ENCODE measurements at places on chromosomes 5 and 9. TPM values are rescaled to one million over a fixed set of nuclear protein-coding genes. Genes with fewer than 3 reads are reported as not detected.

GRCh38 chr5:96752341-96753016 is 55.3 kb downstream of the ERAP1 start:
- DNase-seq: no peak
- peak overlapping the region; percentile 47 for H3K27ac ChIP-seq
- no peak overlapping the region for H3K4me3 ChIP-seq
- H3K4me1 ChIP-seq: peaks cover 20% of the 10 kb centered on the region

- H3K4me3 ChIP-seq: no peak overlapping the region
- peaks cover 2% of the 10 kb centered on the region for H3K27me3 ChIP-seq
- H3K4me1 ChIP-seq: peaks cover 7% of the 10 kb centered on the region
- DNase-seq: no peak
- no peak overlapping the region for H3K27ac ChIP-seq
- peaks cover 2% of the 10 kb centered on the region for H3K36me3 ChIP-seq
Measured at GRCh38 chr5:150061538-150061995, 24.8 kb downstream of the CSF1R start.

GRCh38 chr9:93009337-93010015 is 49.0 kb upstream of the SUSD3 start:
- H3K36me3 ChIP-seq: no peaks in the 10 kb centered on the region
- peaks cover 4% of the 10 kb centered on the region for H3K4me1 ChIP-seq
- H3K4me3 ChIP-seq: no peak overlapping the region
- no peak overlapping the region for H3K27ac ChIP-seq
- DNase-seq: no peak

GRCh38 chr9:130207241-130207992 is 35.2 kb downstream of the NCS1 start:
- DNase-seq: no peak
- H3K36me3 ChIP-seq: no peaks in the 10 kb centered on the region
- H3K4me3 ChIP-seq: no peak overlapping the region
- H3K27me3 ChIP-seq: no peaks in the 10 kb centered on the region

GRCh38 chr9:109707355-109707754 is 72.6 kb upstream of the PALM2AKAP2 start:
- H3K4me1 ChIP-seq: no peaks in the 10 kb centered on the region
- H3K36me3 ChIP-seq: no peaks in the 10 kb centered on the region
- peaks cover 14% of the 10 kb centered on the region for H3K27me3 ChIP-seq

DNA sequence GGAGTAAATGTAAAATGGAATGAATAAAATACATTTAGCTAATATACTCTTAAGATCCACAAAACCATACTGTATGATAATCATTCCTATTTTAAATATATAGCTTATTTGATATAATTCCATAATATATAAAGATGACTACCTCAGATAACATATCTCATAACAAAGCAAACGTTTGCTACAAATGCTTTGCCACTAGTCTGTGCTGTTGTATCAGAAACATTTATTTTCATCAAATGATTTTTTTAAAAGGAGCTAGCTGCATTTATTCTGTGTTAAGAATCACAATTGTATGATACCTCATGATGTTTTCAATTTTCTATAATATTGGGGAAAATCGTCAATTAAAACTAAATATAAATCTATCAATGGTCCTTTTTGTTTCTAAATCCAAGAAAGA is 567.2 kb downstream of the PTPRD start:
- no peak for DNase-seq
- H3K4me3 ChIP-seq: no peak overlapping the region
- no peak overlapping the region for H3K27ac ChIP-seq
- H3K27me3 ChIP-seq: no peaks in the 10 kb centered on the region

DNA sequence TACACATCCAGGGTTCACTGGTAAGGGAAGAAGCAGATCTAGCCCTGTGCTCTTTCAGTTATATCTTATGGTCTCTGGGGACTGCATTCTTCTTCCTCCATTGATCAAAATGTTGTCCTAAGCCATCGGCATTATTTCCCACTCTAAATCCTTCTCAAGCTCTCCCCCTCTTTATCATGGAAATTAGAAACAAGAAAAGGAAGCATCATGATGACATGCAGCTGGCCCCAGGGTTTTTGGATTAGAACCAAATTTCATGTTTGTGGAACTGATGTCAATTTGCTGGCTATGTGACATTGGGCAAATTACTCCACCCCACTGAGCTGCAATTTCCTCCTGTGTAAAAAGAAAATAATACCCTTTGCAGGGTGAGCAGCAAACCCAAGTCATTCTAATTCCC is 39.5 kb downstream of the MFAP3 start:
- peaks cover 20% of the 10 kb centered on the region for H3K4me1 ChIP-seq
- H3K27ac ChIP-seq: no peak overlapping the region
- H3K27me3 ChIP-seq: peaks cover 33% of the 10 kb centered on the region

DNA sequence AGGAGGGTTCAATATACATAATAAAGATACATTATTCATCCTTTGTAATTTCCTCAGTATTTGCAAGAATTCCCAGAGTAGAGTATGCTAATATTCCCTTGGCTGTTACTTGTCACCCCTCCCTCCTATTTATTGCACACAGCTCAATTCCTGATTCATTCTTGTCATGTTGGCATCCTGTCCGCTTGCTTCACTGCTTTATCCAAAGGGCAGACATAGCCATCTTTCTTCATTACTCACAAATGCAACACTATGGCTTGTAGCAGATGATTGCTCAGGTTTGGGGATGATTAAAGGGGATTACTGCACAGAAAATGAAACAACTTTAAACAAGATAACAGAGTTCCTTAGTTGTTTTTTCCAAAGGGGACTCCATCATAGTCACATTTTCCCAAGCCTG is 1.2 kb upstream of the IL33 start:
- no peaks in the 10 kb centered on the region for H3K36me3 ChIP-seq
- no peak for DNase-seq
- no peak overlapping the region for H3K4me3 ChIP-seq

DNA sequence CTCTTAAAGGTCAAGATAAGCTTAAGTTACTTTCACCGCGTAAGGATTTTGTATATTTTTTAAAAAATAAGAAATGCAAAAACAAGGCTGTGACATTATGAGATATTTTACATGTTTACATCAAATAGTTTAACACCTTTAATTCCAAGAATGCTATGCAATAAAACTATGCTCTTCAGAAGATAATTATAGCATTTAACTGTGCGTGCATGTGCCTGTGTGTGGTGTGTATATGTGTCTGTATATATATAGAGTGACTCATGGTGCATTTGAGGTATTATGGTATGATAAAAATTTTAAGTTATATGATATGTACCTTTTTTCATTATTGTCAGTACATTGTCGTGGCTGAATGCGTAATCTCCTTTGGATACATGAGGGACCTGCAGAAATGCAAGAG is 539.3 kb downstream of the PDE4D start:
- peaks cover 47% of the 10 kb centered on the region for H3K4me1 ChIP-seq
- no peaks in the 10 kb centered on the region for H3K36me3 ChIP-seq
- no peak overlapping the region for H3K27ac ChIP-seq
- H3K27me3 ChIP-seq: peaks cover 3% of the 10 kb centered on the region

GRCh38 chr9:93684806-93685543 is 108.6 kb downstream of the PHF2 start:
- H3K36me3 ChIP-seq: no peaks in the 10 kb centered on the region
- H3K27ac ChIP-seq: no peak overlapping the region
- H3K4me3 ChIP-seq: no peak overlapping the region
- H3K4me1 ChIP-seq: peaks cover 9% of the 10 kb centered on the region
- H3K27me3 ChIP-seq: peaks cover 3% of the 10 kb centered on the region

DNA sequence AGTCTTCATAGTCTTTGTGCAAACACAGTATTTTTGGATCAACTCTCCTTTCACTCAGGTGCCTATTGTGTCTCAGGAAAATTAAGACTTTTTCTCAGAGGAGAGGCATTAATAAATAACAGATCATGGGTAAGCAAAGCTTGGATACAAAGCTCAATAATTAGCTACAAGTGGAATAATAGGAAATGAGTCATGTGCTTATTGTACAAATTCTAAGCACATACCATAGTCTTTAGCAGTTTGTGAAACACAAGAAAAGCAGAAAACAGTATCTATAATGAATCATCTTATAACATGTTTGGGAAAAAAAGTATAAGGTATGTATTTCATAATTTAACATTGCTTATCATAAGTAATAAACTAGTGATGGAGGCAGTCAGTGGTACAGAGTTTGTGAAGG is 477.0 kb downstream of the CDH10 start:
- DNase-seq: no peak
- no peaks in the 10 kb centered on the region for H3K27me3 ChIP-seq
- no peaks in the 10 kb centered on the region for H3K36me3 ChIP-seq
- H3K4me1 ChIP-seq: no peaks in the 10 kb centered on the region
- no peak overlapping the region for H3K27ac ChIP-seq

DNA sequence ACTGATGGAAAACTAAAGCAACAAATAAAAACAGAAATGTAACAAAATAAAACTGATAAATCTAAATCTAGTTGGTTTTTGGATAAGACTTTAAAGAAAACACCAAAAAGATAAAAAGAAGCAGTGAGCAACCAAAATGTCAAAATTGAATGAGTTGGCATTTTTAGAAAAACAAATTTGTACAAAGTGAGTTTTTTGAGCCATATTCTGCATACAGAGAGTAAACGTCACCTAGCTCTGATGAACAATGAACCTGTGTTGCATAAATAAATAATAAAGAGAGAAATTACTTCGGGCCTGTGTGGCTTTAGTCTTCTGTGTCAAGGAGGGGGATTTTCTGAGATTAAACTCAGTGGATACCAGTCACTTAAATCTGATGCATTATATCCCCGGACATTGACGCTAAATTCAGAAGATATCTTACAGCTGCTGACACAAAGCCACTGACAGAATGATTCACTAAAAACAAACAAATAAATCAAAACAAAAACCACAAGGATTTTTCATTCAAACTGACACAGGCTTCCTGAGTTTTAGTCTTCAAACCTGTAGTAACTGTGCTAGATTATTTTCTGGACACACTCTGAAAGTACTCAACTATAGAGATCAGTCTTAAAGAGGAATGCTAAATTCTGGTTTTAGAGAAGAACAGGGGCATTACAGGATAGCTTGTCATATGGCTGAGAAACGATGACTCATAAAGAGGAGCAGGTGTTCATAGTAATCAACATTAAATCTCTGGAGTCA is 403.5 kb upstream of the ST8SIA4 start:
- H3K4me3 ChIP-seq: no peak overlapping the region
- no peak overlapping the region for H3K27ac ChIP-seq
- no peaks in the 10 kb centered on the region for H3K27me3 ChIP-seq
- no peaks in the 10 kb centered on the region for H3K36me3 ChIP-seq

DNA sequence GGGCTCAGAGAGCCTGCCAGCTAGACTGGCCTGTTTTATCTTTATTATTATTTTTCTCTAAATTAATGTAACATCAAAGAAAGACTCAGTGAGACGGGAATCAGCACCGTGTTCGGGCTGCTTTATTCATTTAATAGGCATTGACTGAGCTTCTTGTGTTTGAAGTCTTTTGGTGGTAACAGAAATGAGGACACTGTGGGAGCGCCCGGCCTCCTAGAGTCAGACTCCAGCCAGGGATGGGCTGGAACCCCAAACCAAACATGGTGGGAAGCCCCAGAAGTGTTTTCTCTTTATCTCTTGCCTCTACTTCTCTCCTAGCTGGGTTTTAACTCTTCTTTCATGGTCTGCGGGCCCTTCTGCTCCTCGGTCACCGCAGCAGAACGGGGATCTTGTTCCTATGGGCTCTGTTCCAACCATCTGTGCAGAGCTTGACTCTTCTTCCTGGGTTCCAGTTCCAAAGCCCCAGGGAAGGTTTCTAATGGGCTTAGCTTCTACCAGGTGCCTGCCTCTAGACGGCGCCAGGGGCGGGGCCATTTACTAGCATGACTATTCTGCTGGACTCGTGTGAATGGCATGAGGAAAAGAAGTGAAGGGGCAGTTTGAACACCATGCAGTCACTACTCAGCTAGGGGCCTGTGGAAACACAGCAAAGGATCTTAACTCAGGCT is 123.8 kb downstream of the FGF18 start:
- H3K27ac ChIP-seq: no peak overlapping the region
- H3K4me3 ChIP-seq: no peak overlapping the region
- peaks cover 5% of the 10 kb centered on the region for H3K4me1 ChIP-seq
- no peak for DNase-seq

- H3K27ac ChIP-seq: no peak overlapping the region
- DNase-seq: no peak
- H3K36me3 ChIP-seq: no peaks in the 10 kb centered on the region
- no peak overlapping the region for H3K4me3 ChIP-seq
- no peaks in the 10 kb centered on the region for H3K27me3 ChIP-seq
Measured at GRCh38 chr5:158610051-158610415, 489.7 kb downstream of the EBF1 start.

- peaks cover 10% of the 10 kb centered on the region for H3K27me3 ChIP-seq
- peaks cover 9% of the 10 kb centered on the region for H3K36me3 ChIP-seq
- DNase-seq: no peak
- no peak within 1 kb of the TSS for H3K27ac ChIP-seq
- H3K4me1 ChIP-seq: peaks cover 9% of the 10 kb centered on the region
Measured at GRCh38 chr5:176899296-176899891, at the start of gene HK3. Gene HK3, minus strand, starts transcription at chr5:176899346. Its CDS starts 3,187 bp downstream, at chr5:176896159.

DNA sequence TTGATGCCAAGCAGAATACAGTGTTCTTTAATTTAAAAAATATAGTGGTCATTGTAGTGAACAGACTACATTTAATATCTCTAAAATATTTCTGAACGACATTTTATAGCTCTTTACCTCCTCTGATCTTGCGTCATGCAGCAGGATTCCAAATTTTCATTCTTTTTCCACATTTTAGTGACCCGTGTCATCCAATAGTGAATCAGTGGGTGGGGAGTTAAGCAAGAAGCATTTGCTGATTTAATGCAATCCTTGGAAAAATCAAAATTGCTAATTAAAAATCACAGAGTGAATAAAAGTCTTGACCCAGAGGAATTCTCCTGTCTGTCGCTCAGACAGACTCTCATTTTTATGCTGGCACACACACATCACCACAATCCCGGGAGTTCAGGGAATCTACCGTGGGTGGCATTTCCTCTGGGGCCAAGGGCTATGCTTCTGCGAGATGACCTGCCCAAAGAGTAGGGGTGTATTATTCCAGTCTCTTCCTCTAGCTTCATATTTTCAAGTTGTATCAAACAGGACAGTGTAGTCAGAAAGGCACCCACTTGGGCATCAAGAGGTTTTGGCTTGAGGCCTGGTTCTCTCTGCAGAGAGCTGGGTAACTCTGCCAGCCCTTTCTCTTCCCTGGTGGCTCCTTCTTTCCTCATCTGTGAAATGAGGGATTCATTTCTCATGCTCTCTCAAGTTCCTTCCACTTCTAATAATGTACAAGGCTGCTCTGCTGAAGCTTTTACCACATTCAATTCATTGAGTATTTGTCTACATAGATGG is 24.8 kb upstream of the OTP start:
- peaks cover 10% of the 10 kb centered on the region for H3K27me3 ChIP-seq
- H3K4me1 ChIP-seq: no peaks in the 10 kb centered on the region
- DNase-seq: no peak
- no peaks in the 10 kb centered on the region for H3K36me3 ChIP-seq
- H3K27ac ChIP-seq: no peak overlapping the region

ZNF483 gene
- total RNA-seq: 11.7 TPM

EPB41L4A gene
- 41.8 TPM for total RNA-seq

PCDHB16 gene
- total RNA-seq: 6.9 TPM

NME5 gene
- 4.3 TPM for total RNA-seq

SLC45A2 gene
- total RNA-seq: 2.1 TPM

LCN1 gene
- total RNA-seq: not detected
